HL-60 (cell line): ENCODE measurements at places on chromosomes 2 and 18.

GRCh38 chr18:3402982-3403451, 47.0 kb upstream of the TGIF1 start:
- no peak for DNase-seq

DNA sequence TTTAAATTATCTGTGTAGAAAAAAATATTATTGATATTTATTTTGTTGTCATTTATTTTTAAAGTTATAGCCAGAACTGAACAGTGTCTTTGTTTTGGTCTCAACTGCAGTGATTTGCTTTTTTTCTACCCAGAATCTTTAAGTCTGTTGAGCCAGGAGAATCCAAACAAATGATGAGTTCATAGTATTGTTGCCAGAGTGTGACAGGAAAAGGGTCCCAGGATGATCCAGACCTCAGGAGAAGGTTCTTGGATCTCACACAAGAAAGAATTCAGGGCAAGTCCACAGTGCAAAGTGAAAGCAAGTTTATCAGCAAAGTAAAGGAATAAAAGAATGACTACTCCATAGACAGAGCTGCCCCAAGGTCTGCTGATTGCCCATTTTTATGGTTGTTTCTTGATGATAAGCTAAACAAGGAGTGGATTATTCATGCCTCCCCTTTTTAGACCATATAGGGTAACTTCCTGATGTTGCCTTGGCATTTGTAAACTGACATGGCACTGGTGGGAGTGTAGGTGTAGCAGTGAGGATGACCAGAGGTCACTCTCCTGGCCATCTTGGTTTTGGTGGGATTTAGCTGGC, 127.1 kb downstream of the AGPS start:
- no peak for DNase-seq

DNA sequence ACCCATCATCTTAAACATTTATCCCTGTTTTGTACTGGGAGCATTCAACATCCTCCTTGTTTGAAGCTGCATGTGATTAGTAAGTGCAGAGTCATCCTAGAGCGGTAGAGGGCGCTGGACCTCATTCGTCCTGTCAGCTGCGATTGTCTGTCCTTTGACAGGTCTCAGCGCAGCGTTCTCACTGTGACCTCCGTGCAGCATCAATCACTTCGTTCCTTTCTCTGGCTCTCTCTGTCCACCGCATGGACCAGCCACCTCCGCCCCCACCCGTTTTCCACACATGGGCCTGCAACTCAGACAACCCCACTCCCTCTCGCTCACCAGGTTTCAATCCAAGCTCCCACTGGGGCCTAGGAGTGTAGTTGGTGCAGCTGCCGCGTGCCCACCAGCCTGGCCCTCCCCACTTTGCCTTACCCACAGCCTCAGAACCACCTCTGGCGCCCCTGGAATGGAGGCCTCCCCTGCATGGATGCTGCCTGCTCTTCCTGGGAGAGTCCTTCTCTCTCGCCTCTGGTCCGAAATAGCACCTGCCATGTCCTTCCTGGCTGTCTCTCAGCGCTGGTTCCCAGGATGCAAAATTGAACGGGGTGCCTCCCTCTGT, 90.5 kb downstream of the NDUFA10 start:
- peak; percentile 59 for DNase-seq

GRCh38 chr2:200028998-200029397, 73.6 kb downstream of the MAIP1 start:
- DNase-seq = no peak

- DNase-seq = no peak
These were observed at the start of gene NOTO for GRCh38 chr2:73202156-73203054. TSS of gene NOTO (plus strand) at chr2:73202574. CDS start at chr2:73202667, 93 bp downstream.

DNA sequence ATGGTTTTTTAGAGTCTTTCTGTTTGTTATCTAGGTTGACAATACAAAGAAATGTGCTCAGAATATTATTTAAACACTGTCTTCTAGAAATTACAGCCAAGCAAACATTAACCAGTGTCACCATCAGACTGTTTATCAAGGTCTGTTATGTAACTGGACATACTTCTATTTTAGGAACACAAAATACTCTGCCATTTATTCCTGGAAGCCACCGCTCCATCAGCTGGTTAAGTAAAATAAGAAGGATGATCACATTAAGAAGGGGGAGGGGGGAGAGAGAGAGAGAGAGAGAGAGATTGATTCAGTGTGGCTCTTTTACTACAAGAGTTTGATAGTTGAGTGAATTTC, 47.9 kb downstream of the MBP start:
- DNase-seq = no peak

DNA sequence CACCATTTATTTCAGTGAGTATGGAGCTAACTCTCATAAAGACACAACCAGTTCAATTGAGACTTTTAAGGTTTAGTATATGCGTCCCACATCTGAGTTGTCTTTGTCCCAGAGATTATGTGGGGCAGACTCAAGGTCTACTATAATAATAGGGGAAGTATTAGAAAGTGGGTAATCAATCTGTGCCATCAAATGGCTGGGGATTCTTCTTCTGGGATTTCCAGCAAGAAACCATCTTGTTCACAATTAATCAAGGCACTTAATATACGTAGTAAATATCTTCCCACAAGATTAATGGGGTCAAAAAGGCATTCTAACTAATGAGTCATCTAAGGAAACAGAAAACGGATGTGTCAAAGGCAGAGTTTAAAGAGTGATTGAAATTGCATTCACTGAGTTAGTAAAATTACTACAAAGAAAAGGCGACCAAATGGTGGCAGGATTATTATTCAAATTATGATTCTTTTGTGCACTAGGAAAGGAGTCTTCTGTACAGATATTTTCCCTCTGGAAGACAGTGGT, 179.8 kb upstream of the REG3G start:
- no peak for DNase-seq

GRCh38 chr2:24474053-24474452, 17.0 kb upstream of the NCOA1 start:
- no peak for DNase-seq

- no peak for DNase-seq
These were observed 27.3 kb downstream of the CAB39 start for GRCh38 chr2:230739961-230740360.

DNA sequence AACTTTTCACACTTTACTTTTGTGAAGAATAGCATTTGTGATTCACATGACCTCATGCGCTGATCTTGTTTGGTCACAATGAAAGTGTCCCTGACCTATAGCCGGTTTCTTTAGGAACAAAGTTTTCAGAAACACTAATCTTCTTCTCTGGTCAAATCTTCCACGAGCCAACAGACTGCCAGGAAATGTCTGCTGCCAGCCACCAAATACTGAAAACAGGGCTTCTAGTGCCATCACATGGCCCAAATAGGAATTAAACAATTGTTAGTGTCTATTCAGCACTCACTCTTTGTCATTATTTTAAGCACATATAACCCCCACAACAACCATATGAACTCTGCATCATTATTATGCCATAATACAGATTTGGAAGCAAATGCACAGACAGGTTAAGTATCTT, 286.5 kb upstream of the SYT4 start:
- peak; percentile 9 for DNase-seq

DNA sequence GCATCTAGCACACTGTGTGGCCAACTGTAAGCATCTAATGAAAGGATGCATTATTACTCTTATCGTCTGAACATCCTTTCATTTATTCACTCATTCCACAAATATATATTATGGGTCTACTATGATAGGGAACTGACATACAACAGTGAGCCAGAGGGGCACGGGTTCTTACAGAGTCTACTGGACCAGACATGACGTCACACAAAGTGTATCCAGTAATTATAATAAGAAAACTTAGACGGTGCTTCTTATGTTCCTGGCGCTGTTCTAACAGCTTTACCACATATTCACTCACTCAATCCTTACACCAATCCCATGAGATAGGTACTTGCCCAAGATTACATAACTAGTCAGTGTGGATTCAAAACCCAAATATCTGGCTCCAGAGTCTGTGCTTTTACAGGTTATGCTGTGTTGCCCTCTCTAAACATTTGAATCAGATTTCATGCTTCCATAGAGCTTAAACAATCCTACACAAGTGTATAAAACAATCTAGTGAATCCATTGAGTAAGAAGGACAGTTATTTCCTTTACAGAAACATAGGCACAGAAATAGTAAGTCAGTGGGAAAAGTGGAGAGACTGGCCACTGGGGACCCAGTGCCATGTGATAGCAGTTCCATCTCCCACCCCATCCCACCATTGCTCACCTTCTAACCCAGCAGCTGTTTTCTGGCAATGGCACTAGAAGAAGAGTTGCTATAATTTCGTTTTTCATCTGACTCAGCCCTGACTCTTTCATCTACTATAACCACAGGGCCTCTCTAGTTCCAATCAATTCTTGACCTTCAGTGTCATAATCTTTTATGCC, 24.2 kb upstream of the ARL5A start:
- no peak for DNase-seq

- DNase-seq = no peak
These were observed 503 bp downstream of the ANXA4 start for GRCh38 chr2:69742322-69742952.

DNA sequence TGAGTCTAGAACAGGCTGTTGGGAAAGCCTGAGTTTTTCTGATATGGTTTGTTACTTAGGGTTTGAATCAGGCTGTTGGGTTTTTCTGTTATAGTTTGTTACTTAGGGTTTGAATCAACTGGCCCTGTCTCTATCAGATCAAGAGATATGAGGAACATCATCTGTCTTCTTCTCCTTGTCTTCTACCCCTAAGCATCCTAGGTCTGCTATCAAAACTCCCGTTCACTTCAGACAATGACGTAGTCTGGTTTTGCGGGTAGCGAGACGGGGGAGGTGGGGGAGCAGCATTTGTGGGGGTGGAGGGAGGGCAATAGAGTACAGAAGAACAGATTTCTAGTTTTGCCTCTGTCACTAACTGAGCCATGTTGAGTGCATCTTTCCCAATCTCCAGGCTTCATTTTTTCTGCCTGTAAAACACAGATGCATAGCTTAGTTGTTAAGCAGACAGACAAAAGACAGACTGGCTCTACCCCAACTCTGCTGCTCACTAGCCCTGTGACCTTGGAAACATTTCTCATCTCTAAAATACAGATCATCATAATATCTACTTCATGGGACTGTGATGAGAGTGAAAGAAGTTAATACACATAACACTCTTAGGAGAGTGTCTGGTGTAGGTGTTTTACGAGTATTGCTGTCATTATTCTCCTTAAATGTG, 9.1 kb downstream of the TNP1 start:
- DNase-seq = no peak

DNA sequence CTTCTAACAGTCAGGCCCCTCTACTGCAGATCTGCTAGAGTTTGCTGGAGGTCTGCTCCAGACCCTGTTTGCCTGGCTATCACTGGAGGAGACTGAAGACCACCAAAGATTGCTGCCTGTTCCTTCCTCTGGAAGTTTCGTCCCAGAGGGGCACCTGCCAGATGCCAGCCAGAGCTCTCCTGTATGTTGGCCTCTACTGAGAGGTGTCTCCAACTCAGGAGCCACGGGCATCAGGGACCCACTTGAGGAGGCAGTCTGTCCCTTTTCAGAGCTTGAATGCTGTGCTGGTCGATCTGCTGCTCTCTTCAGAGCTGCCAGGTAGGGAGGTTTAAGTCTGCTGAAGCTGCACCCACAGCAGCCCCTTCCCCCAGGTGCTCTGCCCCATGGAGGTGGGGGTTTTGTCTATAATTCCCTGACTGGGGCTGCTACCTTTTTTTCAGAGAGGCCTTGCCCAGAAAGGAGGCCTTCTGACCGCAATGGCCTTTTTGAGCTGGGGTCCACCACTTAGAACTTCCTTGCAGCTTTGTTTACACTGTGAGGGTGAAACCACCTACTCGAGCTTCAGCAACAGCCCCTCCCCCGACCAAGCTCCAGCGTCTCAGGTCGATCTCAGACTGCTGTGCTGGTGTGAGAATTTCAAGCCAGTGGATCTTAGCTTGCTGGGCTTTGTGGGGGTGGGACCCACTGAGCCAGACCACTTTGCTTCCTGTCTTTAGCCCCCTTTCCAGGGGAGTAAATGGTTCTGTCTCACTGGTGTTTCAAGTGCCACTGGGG, 566.0 kb downstream of the NR4A2 start:
- DNase-seq = no peak

GRCh38 chr2:186399082-186399644, 86.9 kb upstream of the ZC3H15 start:
- DNase-seq = no peak

GRCh38 chr2:38997781-38998180, 108.1 kb downstream of the ARHGEF33 start:
- no peak for DNase-seq

GRCh38 chr2:221461901-221462300, 110.2 kb downstream of the EPHA4 start:
- DNase-seq = no peak

GRCh38 chr18:48889981-48890762, 60.6 kb downstream of the SMAD7 start:
- DNase-seq = no peak

DNA sequence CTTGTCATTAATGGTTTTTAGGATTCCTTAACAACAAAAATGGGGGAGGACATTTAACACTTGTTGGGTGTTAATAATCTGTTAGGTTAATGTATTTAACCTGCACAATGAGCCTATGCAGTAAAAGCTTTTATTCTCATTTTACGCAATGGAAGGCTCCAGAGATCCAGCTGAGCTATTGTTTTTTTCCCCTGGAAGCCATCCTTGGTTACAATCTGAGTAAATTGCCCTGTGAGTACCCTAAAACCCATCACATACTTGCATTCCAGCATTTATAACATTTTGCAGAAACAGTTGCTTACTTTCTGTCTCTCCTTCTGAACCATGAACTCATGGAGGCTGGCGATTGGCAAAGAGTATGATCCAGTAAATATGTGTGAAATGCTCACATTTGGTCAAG, 30.2 kb upstream of the DOCK10 start:
- DNase-seq = no peak

DNA sequence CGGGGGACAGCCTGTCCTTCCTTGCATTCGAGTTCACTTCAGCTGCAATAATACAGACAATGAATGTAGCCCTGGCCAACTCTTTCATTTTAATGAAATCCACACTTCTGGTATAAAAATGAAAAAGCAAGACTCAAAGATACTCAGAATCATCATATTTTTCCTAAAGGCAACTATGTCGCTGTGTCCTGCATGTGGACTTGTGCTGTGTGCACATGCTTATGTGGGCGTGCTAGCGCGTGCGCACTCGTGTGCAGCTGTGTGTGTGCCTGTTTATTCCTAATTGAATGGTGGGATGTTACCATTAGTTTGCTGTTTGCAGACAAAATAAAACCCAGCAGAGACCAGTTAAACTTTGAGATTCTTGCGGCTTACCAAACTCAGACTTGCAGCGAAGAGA, 49.6 kb downstream of the SMIM21 start:
- no peak for DNase-seq

- peak; percentile 15 for DNase-seq
These were observed 28.1 kb upstream of the SATB2 start for GRCh38 chr2:199485732-199486335.

DNA sequence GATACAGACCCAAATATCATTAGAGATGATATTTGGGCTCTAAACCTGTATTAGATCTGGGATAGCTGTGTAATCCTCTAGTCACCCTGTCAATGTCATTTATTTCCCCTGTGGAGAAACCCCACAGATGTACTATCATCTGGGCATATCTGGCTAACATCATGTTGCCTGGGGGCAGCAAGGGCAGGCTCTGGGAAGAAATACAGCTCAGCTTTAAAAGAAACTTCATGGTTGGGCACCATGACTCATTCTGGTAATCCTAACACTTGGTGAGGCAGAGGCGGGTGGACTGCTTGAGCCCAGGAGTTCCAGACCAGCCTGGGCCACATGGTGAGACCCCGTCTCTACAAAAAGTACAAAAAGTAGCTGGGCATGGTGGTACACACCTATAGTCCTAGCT, 282.5 kb downstream of the SLC8A1 start:
- DNase-seq = no peak

GRCh38 chr2:197244349-197244748, 66.2 kb downstream of the ANKRD44 start:
- no peak for DNase-seq

GRCh38 chr2:147558620-147559019, 286.2 kb upstream of the ACVR2A start:
- no peak for DNase-seq

GRCh38 chr2:100404411-100404810, 13.1 kb downstream of the CHST10 start:
- no peak for DNase-seq
